ENCODE measurements at places on chromosomes 2 and 18. TPM values are rescaled to one million over a fixed set of nuclear protein-coding genes. Genes with fewer than 3 reads are reported as not detected.

LDLRAD4 gene
- 12.4 TPM for total RNA-seq

DNAJC5G gene
- total RNA-seq = not detected

MAP3K19 gene
- not detected for total RNA-seq

FSIP2 gene
- total RNA-seq = 0.12 TPM

REG1B gene
- not detected for total RNA-seq

GRCh38 chr2:220277445-220277975, 650.1 kb downstream of the SLC4A3 start:
- no peak for DNase-seq
- H3K4me3 ChIP-seq = no peak overlapping the region
- no peaks in the 10 kb centered on the region for H3K36me3 ChIP-seq
- no peaks in the 10 kb centered on the region for H3K27me3 ChIP-seq
- H3K4me1 ChIP-seq = peaks cover 9% of the 10 kb centered on the region
- peak overlapping the region; percentile 24 for H3K27ac ChIP-seq

DNA sequence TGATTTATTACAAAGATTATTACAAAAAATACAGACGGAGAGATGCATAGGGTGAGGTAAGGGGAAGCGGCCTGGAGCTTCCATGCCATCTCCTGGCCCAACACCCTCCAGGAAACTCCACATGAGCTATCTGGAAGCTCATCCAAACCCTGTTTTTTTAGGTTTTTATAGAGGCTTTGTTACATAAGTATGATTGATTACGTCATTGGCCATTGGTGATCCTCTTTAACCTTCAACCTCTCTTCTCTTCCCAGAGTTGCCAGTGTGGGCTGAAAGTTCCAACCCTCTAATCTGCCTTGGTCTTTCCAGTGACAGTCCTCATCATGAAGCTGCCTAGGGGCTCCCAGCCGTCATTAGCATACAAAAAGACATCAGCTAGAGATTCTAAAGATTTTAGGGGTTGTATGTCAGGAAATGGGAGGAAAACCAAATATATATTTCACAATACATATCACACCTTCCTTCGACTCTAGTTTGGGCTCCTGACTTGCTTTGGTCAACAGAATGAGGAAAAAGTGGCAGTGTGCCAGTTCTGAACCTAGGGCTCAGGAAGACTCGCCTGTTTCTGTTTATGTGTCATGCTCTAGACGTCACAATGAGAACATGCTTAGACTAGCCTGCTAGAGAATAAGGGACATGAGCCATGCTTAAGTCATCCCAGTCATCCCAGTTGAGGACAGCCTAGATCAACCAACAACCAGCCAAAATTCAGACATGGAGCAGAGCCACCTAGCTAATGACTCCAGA, 54.1 kb downstream of the ETAA1 start:
- peaks cover 67% of the 10 kb centered on the region for H3K4me1 ChIP-seq
- no peaks in the 10 kb centered on the region for H3K36me3 ChIP-seq
- DNase-seq = no peak
- peak overlapping the region; percentile 66 for H3K27ac ChIP-seq
- no peaks in the 10 kb centered on the region for H3K27me3 ChIP-seq
- no peak overlapping the region for H3K4me3 ChIP-seq

DNA sequence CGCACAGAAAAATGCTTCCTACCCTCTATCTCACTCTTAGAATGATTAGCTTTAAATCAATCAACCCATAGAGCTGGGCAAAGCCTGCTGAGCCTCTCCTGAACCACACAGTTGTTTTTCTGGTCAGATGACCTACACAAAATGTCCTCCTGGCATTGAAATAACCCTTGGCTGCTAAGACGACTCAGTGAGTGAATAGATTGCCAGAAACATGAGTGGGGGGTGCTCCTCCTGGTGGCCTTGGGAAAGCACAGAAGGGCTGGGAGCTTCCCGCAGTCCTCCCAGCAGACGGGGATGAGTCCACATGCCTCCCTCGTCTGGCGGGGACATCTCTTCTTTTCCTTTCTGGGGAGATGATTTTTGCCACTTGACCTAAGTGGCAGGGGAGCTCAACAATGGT, 14.9 kb downstream of the MAL start:
- peaks cover 62% of the 10 kb centered on the region for H3K4me1 ChIP-seq
- no peak for DNase-seq
- no peak overlapping the region for H3K4me3 ChIP-seq
- H3K36me3 ChIP-seq = peaks cover 16% of the 10 kb centered on the region
- no peaks in the 10 kb centered on the region for H3K27me3 ChIP-seq

DNA sequence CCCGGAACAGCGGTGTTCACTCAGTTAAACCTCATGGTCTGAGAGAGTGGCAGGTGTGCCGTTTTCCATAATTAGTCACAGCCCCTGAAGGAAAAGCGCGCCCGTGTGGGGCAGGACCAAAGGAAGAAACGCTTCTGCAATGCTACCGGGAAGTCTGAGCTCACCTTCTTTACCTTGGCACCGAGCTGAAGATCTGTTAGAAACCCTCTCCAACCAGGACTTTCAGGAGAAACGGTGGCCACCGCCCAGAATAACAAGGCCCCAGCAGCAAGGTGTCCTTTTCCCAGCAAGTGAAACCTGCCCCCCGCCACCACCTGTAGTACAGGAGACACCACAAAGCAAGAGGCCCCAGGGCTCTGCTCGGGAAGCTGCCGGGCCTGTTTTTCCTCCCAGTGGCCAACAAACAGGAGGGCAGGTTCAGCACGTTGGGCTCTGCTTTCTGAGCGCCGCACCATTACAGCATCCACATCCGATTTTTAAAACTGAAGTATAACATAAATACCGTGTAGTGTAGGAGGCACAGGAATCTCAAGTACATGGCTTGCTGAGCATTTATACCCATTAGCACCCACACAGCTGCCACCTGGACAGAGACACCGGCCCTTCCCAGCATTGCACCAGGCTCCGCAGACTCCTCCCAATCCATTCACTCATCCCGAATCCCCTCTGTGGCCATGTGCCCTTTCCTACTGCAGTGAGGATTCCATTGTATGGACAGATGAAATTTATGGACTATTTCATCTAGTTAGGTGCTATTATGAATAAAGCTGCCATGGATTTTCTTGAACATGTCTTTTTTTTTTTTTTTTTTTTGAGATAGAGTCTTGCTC, 121.8 kb upstream of the RIOK3 start:
- H3K27ac ChIP-seq = peak overlapping the region; percentile 77
- no peaks in the 10 kb centered on the region for H3K4me1 ChIP-seq
- no peaks in the 10 kb centered on the region for H3K27me3 ChIP-seq
- H3K4me3 ChIP-seq = peak overlapping the region; percentile 11
- H3K36me3 ChIP-seq = no peaks in the 10 kb centered on the region

DNA sequence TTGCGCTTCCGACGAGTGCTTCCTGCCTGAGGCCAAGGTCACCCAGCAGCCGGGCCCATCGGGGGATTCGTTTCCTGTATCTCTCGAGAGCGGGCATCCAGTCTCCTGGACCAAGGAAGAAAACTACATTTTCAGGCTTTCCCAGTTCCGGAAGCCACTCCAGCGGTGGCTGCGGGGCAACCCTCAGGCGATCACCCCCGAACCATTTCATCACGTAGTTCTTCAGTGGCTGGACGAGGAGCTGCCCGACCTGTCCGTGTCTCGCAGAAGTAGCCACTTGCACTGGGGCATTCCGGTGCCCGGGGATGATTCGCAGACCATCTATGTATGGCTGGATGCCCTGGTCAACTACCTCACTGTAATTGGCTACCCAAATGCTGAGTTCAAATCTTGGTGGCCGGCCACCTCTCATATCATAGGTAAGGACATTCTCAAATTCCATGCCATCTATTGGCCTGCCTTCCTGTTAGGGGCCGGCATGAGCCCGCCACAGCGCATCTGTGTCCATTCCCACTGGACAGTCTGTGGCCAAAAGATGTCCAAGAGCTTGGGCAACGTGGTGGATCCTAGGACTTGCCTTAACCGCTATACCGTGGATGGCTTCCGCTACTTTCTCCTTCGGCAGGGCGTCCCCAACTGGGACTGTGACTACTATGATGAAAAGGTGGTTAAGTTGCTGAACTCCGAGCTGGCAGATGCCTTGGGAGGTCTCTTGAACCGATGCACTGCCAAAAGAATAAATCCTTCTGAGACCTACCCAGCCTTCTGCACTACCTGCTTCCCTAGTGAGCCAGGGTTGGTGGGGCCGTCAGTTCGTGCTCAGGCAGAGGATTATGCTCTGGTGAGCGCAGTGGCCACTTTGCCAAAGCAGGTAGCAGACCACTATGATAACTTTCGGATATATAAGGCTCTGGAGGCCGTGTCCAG, 1.0 kb downstream of the MARS2 start:
- no peak for DNase-seq
- H3K4me3 ChIP-seq = peak overlapping the region; percentile 96
- peaks cover 15% of the 10 kb centered on the region for H3K36me3 ChIP-seq
- H3K27me3 ChIP-seq = no peaks in the 10 kb centered on the region
- peak overlapping the region; percentile 55 for H3K27ac ChIP-seq
- H3K4me1 ChIP-seq = peaks cover 25% of the 10 kb centered on the region

DNA sequence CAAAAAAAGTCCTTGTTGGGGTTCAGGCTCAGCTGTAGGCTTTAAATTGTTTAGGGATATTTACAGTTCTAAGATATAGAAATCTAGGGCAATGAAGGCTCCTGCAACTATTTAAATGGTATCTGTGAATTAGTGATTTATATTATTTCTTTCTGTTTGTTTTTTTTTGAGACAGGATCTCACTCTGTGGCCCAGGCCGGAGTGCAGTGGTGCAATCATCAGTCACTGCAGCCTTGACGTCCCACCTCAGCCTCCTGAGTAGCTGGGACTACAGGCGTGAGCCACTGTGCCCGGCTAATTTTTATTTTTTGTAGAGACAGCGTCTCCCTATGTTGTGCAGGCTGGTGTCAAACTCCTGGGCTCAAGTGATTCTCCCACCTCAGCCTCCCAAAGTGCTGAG, 32.3 kb upstream of the NDUFV2 start:
- H3K4me3 ChIP-seq = no peak overlapping the region
- DNase-seq = no peak
- no peaks in the 10 kb centered on the region for H3K4me1 ChIP-seq
- no peak overlapping the region for H3K27ac ChIP-seq
- no peaks in the 10 kb centered on the region for H3K27me3 ChIP-seq

GRCh38 chr2:18829251-18829902, 240.0 kb upstream of the NT5C1B start:
- no peaks in the 10 kb centered on the region for H3K36me3 ChIP-seq
- no peak for DNase-seq
- no peaks in the 10 kb centered on the region for H3K27me3 ChIP-seq
- H3K4me3 ChIP-seq = no peak overlapping the region

- H3K27ac ChIP-seq = no peak overlapping the region
- no peaks in the 10 kb centered on the region for H3K27me3 ChIP-seq
- H3K4me1 ChIP-seq = no peaks in the 10 kb centered on the region
- no peak overlapping the region for H3K4me3 ChIP-seq
- peaks cover 8% of the 10 kb centered on the region for H3K36me3 ChIP-seq
Measured at GRCh38 chr18:45935591-45936335, 31.4 kb downstream of the EPG5 start.

DNA sequence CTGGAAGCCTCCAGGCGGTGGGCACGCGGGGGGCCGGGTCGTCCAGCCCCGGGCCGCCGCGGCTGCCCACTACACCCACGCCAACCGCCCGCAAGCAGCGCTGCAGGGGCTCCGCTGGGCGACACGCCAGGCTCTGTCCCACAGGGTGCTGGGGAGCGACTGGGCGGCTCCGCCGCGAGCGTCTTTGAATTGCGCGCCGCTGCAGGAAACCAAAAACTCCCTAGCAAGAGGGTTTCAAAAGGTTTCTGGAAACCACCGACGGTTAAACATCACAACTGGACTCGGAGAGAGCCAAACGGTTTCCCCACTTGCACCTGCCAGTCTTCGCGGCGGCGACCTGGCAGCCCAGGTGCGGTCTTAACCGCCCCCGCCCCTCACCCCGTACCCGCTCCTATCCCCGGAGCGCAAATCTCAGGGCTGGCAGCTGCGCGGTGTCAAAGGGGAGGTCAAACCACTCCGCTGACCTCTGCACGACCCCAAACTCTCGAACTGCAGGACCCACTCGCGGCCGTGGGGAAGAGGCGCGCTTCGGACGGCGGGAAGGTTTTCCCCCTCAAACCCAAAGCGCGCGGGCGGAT, 1.0 kb downstream of the CXCR4 start:
- H3K27ac ChIP-seq = peak overlapping the region; percentile 77
- peaks cover 9% of the 10 kb centered on the region for H3K27me3 ChIP-seq
- H3K4me3 ChIP-seq = peak overlapping the region; percentile 52
- DNase-seq = no peak
- peaks cover 48% of the 10 kb centered on the region for H3K4me1 ChIP-seq

DNA sequence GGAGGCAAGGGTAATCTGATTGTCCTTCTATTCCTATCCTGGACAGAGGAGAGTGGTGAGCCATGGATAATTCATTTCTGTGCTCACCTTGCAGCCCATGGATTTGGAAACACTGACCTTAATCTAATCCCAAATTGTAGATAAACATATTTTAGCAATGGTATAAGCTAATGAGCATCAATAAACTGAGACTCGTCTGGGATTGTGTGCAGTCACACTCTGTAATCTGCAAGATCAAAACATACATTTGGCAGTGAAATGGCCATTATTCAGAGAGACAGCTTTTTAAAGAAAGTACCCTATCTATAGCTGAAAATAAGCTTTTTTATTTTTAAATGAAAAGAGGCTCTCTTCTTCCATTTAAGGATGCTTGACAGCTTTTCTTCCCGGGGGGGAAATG, 506.5 kb downstream of the NRXN1 start:
- no peak overlapping the region for H3K27ac ChIP-seq
- no peaks in the 10 kb centered on the region for H3K36me3 ChIP-seq
- no peak for DNase-seq
- H3K27me3 ChIP-seq = no peaks in the 10 kb centered on the region
- H3K4me1 ChIP-seq = no peaks in the 10 kb centered on the region

GRCh38 chr2:37886745-37887144, 38.3 kb upstream of the RMDN2 start:
- H3K4me1 ChIP-seq = peaks cover 8% of the 10 kb centered on the region
- no peak overlapping the region for H3K27ac ChIP-seq
- H3K27me3 ChIP-seq = no peaks in the 10 kb centered on the region
- H3K36me3 ChIP-seq = no peaks in the 10 kb centered on the region

- no peak overlapping the region for H3K4me3 ChIP-seq
- H3K4me1 ChIP-seq = peaks cover 38% of the 10 kb centered on the region
- H3K27ac ChIP-seq = no peak overlapping the region
- no peaks in the 10 kb centered on the region for H3K36me3 ChIP-seq
- peaks cover 11% of the 10 kb centered on the region for H3K27me3 ChIP-seq
Measured at GRCh38 chr2:28871620-28872019, 1.5 kb upstream of the TRMT61B start.

DNA sequence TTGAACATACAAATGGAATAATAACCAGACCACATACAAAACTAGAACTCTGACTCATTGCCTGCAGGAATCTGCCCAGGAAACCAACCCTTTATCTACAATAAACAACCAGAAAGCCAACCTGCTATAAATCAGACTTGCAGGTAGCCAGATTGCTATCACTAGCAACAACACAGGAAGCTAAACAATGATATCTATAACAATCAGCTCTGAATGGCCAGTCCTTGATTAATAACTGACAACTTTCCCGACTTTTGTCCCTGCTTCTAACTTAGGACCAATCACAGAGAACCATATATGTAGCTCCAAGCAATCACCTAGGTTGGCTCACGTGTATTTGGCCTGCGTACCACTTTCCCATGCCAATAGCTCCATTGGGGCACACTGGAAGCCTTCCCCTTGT, 470.8 kb downstream of the RIT2 start:
- no peak overlapping the region for H3K27ac ChIP-seq
- H3K4me1 ChIP-seq = no peaks in the 10 kb centered on the region
- DNase-seq = no peak

- no peak for DNase-seq
- no peak overlapping the region for H3K27ac ChIP-seq
- H3K4me1 ChIP-seq = no peaks in the 10 kb centered on the region
- no peaks in the 10 kb centered on the region for H3K27me3 ChIP-seq
- no peak overlapping the region for H3K4me3 ChIP-seq
Measured at GRCh38 chr2:215637651-215638050, 201.8 kb upstream of the FN1 start.
